ENCODE measurements at places on chromosomes 7 and 10. TPM values are rescaled to one million over a fixed set of nuclear protein-coding genes. Genes with fewer than 3 reads are reported as not detected.

The TCAF1 gene
- total RNA-seq, result 105 TPM

DNA sequence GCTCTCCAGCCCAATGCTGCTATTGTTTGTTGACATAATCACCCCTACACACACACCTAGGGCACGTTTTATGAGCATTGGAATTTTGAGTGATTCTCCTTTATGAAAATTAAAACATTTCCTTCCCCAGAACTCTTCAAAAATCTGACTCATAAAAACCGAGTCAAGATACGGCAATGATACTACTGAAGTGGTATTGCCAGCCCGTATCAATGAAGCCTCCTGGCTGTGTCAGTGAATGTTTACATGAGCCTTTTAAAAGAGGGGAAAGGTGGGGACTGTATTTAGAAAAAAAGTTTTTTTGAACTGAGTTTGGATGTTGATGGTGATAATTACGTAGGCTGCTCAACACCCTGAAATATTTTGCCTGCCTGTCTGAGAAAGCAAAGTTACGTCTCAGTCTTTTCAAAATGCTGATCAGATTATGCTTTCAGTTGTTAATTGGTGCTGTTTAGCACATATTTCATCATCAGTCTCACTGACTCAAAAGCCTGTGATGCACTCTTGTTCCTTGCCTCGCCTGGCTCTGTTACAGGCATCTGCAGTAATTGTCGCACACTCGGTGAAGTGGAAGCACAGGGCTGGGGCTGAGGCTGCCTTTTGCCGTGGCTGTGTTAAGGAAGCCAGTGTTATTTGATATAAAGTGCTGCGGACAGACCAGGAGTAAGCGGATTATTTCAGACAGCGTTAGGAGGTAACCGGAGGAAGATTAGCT lies 157.4 kb upstream of the TCF7L2 start:
- H3K4me1 ChIP-seq, result peaks cover 26% of the 10 kb centered on the region
- H3K36me3 ChIP-seq, result peaks cover 12% of the 10 kb centered on the region
- H3K27ac ChIP-seq, result no peak overlapping the region
- DNase-seq, result no peak
- no peaks in the 10 kb centered on the region for H3K27me3 ChIP-seq
- no peak overlapping the region for H3K4me3 ChIP-seq

GRCh38 chr7:108008827-108009226 lies 5.9 kb upstream of the LAMB1 start:
- no peaks in the 10 kb centered on the region for H3K36me3 ChIP-seq
- no peak overlapping the region for H3K4me3 ChIP-seq
- DNase-seq, result no peak
- peaks cover 42% of the 10 kb centered on the region for H3K27me3 ChIP-seq
- no peak overlapping the region for H3K27ac ChIP-seq
- peaks cover 15% of the 10 kb centered on the region for H3K4me1 ChIP-seq

GRCh38 chr10:50614444-50615137 lies 9.2 kb downstream of the SGMS1 start:
- no peak for DNase-seq
- no peaks in the 10 kb centered on the region for H3K4me1 ChIP-seq
- H3K4me3 ChIP-seq, result no peak overlapping the region

DNA sequence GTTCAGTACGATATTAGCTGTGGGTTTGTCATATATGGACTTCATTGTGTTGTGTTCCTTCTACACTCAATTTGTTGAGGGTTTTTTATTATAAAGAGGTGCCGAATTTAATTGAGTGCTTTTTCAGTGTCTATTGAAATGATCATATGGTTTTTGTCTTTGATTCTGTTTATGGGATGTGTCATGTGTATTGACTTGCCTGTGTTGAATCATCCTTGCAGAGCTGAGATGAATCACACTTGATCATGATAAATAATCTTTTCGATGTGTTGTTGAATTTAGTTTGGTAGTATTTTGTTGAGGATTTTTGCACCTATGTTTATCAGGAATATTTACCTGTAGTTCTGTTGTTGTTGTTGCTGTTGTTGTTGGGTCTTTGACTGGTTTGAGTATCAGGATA lies 39.8 kb downstream of the ATOH7 start:
- DNase-seq, result no peak
- peaks cover 21% of the 10 kb centered on the region for H3K27me3 ChIP-seq
- no peaks in the 10 kb centered on the region for H3K4me1 ChIP-seq
- H3K36me3 ChIP-seq, result no peaks in the 10 kb centered on the region
- H3K27ac ChIP-seq, result no peak overlapping the region
- no peak overlapping the region for H3K4me3 ChIP-seq

All from neural crest cell (in vitro differentiated cells).